T-helper 9 cell (primary cell): ENCODE measurements at places on chromosomes 12 and 14.

DNA sequence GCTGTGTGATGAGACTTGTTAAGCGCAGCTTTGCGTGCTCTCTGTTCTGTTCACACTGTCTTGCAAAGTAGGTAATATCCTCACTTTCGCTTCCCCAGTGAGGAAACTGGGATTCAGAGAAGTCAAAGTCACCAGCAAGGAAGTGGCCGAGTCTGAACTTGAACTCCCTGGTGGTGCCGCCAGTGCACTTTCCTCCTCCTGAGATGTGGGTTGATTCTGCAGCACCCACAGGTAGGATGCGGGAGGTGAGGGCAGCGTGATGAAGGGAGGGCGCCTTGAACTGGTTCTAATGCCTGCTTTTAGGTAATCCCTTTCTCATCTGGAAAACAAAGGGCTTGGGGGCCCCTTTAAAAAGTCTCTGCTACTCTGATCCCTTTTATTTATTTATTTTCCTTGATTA is 54.9 kb upstream of the IGF1 start:
- DNase-seq = no peak

- no peak for DNase-seq
Measured at GRCh38 chr12:1663440-1664132, 27.3 kb upstream of the ADIPOR2 start.

DNA sequence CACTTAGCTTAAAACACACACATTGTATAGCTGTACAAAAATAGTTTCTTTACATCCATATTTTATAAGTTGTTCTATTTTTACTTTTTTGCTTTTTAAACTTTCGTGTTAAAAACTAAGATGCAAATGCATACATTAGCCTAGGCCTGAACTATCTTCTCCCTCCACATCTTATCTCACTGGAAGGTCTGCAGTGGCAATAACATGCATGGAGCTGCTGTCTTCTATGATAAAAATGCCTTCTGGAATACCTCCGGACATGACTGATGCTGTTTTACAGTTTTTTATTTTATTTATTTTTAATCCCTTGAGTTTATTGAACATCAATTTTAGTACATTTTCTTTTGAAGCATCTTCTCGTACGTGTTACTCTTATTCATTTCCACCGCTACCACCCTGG is 112.3 kb upstream of the TSPAN8 start:
- no peak for DNase-seq

DNA sequence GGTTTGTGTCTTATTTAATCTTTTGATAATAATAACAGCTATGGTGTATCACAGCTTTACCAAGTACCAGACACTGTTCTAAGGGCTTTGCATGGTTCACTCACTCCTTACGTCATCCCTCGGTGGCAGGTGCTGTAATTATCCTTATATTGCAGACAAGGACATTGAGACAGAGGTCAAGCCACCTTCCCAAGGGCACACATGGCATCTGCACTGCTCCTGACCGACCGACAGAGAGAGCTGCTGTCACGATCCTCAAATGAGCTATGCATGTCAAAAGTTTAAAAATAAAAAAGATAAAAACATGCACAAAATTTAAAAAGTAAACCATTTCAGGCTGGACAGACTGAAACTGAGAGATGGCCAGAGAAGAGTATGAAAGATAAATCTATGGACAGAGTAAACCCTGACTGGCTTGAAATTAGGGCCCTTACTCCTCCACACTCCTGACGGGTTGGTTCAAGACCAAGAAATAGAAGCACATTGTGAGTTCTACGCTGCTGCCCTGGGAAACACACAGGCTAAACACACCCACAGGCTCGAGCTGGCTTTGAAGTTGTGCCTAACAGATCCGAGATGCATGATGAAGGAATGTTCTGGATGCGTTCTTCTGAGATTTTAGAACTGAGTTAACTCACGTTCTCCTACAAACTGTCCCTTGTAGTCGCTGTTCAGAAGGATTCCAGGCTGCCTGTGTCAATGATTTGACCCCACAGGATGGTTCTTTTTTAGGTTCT is 268.7 kb downstream of the ZFP36L1 start:
- no peak for DNase-seq

- peak; percentile 62 for DNase-seq
Measured at GRCh38 chr14:58395812-58396788, at the start of gene TOMM20L. TOMM20L (plus strand) TSS chr14:58395930; CDS start chr14:58395958, 28 bp downstream.

DNA sequence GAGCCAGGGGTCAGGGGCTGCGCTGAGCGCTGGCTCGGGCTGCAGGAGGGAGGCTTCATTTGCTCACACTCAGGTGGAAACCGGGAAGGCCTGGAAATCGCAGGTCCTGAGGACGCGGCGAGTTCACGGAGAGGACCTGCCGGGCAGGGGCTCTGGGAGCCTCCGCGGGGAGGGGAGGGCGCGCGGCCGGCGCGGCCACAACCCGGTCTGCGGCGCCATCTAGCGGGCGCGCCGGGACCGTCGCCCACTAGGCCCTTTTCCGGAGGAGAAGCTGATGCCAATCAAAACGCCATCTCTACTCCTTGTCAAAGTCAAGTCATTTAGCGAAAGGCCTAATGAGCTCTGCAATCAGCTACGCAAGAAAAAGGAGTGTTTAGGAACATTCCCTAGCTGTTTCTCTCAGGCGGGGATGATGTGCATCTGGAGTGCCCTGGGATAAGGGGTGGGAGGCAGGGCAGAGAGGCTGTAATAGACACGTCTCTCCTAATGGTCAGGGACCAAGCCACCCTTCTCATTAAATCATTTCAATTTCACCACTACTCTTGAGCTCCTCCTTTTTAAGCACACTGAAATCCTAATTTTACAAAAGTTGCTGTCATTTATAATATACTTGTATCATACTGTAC is 885.8 kb upstream of the TMEM132C start:
- DNase-seq = peak; percentile 5

- peak; percentile 23 for DNase-seq
Measured at GRCh38 chr14:99479906-99480869, at the start of gene SETD3. SETD3 (minus strand) TSS chr14:99480859; CDS start chr14:99465805, 15,054 bp downstream.
